Activated CD4-positive, alpha-beta T cell treated with anti-CD3 and anti-CD28 coated beads for 36 hours (primary cell): ENCODE measurements at places on chromosomes 3 and 15.

DNA sequence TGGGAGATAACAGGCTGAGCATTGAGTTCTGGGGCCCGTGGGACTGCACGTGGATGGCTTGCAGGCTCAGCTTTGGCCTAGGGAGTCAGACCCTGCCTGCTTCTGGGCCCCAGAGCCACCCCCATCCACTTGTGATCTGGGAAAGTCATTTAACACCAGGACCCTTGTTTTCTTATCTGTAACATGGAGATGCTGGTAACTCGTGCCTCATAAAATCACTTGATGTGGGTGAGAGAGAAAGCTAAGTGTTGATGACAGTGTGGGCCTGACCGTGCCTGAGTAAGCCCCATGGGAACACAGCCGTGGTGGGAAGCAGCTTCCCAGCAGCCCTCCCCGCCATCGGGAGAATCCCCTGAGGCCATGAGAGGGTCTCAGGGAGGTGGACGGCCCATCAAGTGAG lies 378.1 kb downstream of the GABRB3 start:
- DNase-seq, result no peak

- no peak for DNase-seq
These were observed 12.2 kb downstream of the NEK10 start for GRCh38 chr3:27356976-27357375.

DNA sequence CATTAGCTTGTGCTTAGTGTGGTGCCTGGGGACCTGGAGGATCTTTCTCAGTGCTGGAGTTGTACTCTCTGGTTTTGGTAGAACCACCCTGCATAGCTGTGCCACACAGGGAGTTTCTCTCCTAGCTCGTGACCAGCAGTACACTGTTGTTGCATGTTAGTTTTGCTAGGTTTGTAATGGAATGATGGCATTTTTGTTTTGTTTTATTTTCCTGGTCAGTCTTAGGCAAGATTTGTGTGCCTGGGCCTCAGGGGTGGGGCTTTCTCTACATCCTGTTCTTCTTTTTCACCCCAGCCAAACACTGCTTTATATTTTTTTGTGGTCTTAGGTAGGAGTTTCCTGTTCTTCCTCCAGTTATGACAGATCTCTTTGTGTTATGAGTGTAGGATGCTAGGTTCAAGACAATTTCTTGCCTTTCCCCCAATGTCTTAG lies 534.5 kb upstream of the KCNMB2 start:
- peak; percentile 58 for DNase-seq

DNA sequence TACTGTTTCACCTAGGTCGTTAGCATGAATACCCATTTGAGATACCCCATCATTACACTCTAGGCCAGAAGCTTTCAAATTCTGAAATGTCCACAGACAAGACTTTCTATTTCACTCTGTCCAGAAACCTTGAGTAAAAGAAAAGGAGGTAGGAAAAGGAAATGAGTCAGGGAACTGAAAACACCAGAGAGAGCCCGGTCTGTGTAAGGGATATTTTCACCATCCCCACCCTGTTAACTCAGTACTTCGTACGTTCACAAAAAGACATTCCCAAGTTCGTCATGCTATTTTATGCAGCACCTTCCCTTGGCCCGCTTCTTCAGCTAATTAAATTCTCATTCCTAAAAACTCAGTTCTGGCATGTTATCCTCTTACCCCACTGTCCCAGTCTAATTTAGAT lies 89.4 kb upstream of the SOX2 start:
- DNase-seq, result no peak

DNA sequence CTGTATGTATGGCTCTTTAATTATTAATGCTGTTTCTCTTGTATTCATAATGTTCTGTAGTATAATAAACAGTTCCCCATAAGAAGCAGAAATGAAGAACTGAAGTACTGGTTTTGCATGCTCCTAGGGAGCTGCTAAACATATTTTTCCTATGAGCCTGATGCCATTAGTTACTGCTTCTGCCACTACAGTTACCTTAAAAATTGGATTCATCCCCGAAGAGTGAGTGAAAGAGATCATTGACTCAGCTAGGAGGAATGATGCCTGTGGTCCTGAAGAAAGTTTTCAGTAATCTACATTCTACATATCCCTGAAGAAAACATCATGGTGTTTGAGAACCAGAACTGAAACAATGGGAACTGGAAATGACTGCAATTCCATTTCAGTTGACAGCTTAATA lies 37.1 kb upstream of the ST3GAL6 start:
- no peak for DNase-seq

GRCh38 chr3:129520960-129521359 lies 7.5 kb upstream of the RHO start:
- no peak for DNase-seq
